Upper lobe of left lung (tissue), 6 donors: ENCODE measurements at places on chromosomes 5 and 9. TPM values are rescaled to one million over a fixed set of nuclear protein-coding genes. Genes with fewer than 3 reads are reported as not detected.

DNA sequence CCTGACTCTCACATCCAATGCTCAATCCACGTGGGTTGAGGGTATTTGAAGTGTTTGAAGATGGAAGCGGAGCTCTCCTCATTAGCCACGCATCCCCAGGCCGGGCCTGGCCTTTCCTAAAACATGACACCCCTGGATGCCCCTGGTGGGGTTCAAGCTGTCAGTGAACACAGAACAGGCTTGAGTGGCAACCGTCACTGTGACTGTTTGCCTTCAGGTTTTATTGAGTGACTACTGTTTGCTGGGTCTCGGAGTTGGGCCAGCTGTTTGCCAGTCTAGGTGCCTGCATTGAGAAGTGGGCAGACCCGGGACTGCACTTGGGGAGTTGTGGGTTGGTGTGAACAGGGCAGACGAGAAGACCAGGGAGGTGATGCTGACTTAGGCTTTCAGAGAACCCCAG is 7.8 kb upstream of the OLFM1 start:
- no peak for DNase-seq

GRCh38 chr5:14249258-14250082 is 106.3 kb downstream of the TRIO start:
- no peak for DNase-seq

DNA sequence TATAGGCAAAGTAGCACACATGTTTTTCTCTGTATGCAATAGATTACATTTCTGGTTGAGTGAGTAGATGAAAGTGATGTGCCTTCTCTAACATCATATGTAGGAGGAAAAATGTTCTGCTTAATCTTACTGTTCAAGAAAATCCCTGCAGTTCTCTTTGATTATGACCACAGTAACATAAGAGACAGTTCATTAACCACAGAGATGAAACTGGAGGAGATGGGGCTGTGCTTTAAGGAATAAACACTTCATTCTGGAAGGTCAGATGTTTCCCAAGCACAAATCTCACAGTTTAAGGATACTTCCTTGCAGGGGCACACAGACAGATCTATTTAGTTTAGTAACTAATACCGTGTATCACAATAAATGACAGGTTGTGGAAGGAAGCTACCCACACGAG is 150.2 kb downstream of the SEMA5A start:
- DNase-seq, result no peak

DNA sequence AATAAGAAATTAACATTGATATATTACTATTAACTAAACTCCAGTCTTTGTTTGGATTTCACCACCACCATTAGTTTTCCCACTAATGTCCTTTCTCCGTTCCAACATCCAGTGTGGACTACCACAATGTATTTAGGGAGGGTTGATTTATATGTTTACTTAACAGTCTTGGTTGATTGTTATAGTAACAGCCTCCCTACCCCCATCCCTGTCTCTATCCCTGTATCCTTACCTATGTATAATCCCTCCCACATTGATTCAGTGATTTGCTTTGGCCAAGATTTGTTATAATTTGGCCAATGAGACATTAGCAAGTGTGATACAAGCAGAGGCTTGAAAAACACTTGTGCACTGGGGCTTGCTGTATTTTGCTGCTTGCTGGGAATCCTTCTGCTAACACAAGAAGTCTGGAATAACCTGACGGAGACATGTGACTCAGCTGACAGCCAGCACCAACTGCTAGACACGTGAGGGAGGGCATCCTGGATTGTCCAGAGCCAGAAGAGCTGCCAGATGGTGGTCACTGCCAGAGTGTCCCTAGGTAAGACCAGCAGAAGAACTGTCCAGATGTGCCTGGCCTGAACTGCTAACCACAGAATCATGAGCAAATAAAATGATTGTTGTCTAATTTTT is 51.2 kb upstream of the TCF7 start:
- DNase-seq, result no peak

DNA sequence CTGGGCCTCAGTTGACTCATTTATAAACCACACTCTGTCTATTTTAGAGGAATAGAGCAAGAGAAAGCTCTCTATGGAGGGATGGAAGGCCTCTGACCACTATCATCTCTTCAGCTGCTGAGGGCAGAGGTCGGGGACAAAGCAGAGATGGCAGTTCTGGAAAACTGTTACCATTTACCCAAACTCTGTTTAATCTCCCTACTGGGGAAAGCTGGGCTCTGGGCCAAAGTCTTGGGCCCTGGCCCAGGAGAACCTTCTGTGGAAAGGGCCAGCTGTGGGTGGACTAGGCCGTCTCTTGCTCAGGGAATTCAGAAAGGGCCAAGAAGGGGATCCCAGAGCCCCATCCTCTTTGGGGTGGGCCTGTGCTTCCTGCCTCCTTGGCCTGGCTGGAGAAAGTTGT is 100.0 kb downstream of the PSD2 start:
- DNase-seq, result no peak

CER1 gene
- not detected for total RNA-seq

ZNF658 gene
- 5.5 TPM for total RNA-seq
